Activated naive CD8-positive, alpha-beta T cell treated with anti-CD3 and anti-CD28 coated beads, Interleukin-2, amount 10 ng/mL, durations not matched to agents 7 days and 5 days (primary cell): ENCODE measurements at places on chromosomes 5 and 9. TPM values are rescaled to one million over a fixed set of nuclear protein-coding genes. Genes with fewer than 3 reads are reported as not detected.

DNA sequence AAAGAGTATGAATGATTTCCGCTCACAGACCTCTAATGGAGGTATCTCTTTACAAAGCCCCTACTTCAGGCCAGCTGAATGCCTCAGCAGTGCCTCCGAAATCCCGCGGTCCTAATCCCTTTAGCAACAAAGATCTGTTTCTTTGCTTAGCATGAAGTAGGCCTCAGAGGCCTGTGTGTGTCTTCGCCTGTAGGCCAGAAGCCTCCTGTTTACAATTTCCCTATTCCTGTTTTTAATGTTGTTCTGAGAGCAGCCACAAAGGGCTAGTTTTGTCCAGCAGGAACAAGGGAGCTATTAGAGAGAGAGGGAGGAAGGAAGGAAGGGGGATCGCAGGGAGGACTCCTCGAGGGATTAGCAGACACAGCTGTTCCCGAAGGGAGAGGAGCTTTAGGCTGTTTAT lies 166.4 kb upstream of the SPRY4 start:
- H3K27ac ChIP-seq: no peak overlapping the region
- DNase-seq: no peak
- peaks cover 2% of the 10 kb centered on the region for H3K27me3 ChIP-seq

DNA sequence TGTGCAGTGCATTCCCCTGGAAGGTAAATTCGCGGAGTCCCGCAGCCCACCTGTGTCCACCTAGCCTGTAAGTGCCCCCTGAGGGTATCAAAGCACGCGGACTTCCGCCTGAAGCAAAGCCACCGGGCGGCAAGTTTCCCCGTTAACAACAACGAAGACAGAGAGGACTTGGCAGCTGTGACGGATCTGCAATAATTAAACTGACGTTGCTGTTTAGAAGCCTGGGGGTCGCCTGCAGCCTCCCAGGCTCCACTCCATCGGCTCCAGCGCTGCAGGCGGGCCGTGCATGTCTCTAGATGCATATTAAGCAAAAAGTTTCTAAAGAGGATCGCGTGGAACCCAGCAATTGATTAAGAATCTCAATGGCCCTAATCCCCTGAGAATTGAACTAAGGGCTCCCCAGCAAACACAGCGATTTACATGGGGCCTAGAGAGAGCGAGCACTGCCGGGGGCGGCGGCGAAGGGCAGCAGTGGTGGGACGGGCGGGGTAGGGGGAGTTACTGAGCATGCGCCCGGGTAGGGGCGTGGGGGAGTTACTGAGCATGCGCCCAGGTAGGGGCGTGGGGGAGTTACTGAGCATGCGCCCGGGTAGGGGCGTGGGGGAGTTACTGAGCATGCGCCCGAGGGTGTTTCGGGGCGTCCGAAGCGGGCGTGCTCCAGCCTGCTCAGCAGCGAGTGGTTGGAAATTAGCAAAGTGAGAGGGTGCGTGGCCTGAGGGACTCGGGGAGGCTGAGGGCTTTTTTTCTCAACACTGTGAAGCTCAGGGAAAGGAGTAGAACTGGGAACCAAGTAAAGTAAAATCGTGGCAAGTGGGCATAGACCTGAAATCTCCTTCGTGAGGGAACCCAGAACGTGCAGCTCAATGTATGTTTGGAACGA lies 255.2 kb downstream of the DOCK8 start:
- H3K36me3 ChIP-seq: peaks cover 13% of the 10 kb centered on the region
- peak overlapping the region; percentile 96 for H3K27ac ChIP-seq
- H3K4me1 ChIP-seq: peaks cover 26% of the 10 kb centered on the region

The PPIC gene
- total RNA-seq: not detected

The ADCY2 gene
- not detected for total RNA-seq
